Spleen (tissue), 13 donors: ENCODE measurements at places on chromosomes 12 and 14.

DNA sequence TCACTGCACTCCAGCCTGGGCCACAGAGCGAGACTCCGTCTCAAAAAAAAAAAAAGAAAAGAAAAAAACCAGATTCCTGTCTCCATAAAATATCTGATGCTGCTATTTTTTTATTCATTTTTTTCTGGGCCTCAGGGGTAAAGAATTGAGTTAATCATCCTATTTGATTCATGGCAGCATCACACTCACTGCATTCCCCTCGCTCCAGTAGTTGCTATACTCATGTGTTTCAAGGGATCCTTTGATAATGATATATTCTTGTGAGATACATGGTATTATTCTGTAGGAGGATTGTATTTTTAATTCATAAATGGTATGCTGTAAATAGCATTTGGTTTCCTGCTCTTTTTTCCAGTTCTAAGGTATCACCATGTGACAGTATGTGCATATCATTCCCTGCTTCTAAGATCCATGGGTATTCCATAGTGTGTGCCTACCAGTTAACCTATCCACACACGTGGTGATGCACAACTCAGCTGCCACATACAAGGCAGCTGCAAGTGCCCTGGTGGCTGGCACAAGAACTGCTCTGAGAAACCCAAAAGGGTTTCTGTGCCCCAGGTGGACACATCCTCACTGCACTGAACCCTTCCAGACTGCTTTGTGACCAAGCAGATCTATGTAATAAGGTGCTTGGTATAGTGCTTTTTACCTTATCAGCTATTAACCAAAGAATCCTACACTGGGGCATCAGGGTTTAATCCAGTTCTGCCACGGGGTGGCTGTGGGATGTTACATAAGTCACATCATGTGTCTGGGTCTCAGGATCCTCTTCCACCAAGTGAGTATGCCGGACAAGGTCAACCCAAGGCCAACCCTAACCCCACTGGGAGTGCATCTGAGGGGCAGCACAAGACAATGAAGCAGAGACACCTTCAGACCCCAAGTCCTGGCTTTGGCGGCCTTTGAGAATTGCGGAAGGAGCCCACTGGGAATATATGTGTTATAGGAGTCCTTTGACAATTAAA lies 74.6 kb downstream of the ZFP36L1 start:
- H3K4me3 ChIP-seq: no peak overlapping the region
- no peaks in the 10 kb centered on the region for H3K27me3 ChIP-seq
- DNase-seq: no peak
- no peak overlapping the region for H3K27ac ChIP-seq
- no peaks in the 10 kb centered on the region for H3K36me3 ChIP-seq

GRCh38 chr12:128918481-128919260 lies 65.4 kb downstream of the GLT1D1 start:
- H3K27ac ChIP-seq: no peak overlapping the region
- no peaks in the 10 kb centered on the region for H3K36me3 ChIP-seq
- H3K27me3 ChIP-seq: no peaks in the 10 kb centered on the region
- no peak overlapping the region for H3K4me3 ChIP-seq
- no peaks in the 10 kb centered on the region for H3K4me1 ChIP-seq

- H3K4me1 ChIP-seq: no peaks in the 10 kb centered on the region
- no peak for DNase-seq
- H3K36me3 ChIP-seq: no peaks in the 10 kb centered on the region
- no peak overlapping the region for H3K27ac ChIP-seq
- no peak overlapping the region for H3K4me3 ChIP-seq
Observed at GRCh38 chr14:71230897-71231296, 323.6 kb downstream of the PCNX1 start.

DNA sequence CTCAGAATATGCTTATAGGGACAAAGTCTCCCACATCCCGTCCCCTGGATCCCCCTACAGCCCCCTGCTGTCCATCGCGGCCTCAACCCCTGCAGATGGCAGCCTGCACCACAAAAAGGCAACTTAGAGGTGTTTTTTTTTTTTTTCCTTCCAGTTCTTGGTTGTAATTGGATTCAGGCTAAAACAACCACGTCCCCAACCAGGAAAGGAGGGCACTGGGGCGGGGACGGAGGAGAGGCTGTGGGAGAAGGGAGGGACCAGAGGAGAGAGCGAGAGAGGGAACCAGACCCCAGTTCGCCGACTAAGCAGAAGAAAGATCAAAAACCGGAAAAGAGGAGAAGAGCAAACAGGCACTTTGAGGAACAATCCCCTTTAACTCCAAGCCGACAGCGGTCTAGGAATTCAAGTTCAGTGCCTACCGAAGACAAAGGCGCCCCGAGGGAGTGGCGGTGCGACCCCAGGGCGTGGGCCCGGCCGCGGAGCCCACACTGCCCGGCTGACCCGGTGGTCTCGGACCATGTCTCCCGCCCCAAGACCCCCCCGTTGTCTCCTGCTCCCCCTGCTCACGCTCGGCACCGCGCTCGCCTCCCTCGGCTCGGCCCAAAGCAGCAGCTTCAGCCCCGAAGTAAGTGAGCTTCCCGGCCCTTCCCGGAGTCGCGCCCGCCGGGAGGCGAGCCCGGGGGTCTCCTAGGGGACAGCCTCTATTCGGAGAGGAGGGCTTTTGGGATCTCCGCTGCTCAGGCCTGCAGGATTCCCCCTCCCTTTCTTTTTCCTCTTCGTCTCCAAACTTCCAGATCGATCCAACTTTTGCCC lies at the start of gene MMP14:
TSS of gene MMP14 (plus strand) at position 285 of the 813 bp plus-strand sequence. CDS start at position 518, 233 bp downstream.
- peak within 1 kb of the TSS; percentile 84 for H3K27ac ChIP-seq
- H3K4me3 ChIP-seq: peak within 1 kb of the TSS; percentile 46
- no peaks in the 10 kb centered on the region for H3K27me3 ChIP-seq
- no peaks in the 10 kb centered on the region for H3K36me3 ChIP-seq
- DNase-seq: peak; percentile 79

GRCh38 chr12:119980242-119980641 lies 8.8 kb upstream of the BICDL1 start:
- no peaks in the 10 kb centered on the region for H3K4me1 ChIP-seq
- H3K27me3 ChIP-seq: peaks cover 5% of the 10 kb centered on the region
- no peak overlapping the region for H3K27ac ChIP-seq
- no peaks in the 10 kb centered on the region for H3K36me3 ChIP-seq
- no peak for DNase-seq
- no peak overlapping the region for H3K4me3 ChIP-seq

DNA sequence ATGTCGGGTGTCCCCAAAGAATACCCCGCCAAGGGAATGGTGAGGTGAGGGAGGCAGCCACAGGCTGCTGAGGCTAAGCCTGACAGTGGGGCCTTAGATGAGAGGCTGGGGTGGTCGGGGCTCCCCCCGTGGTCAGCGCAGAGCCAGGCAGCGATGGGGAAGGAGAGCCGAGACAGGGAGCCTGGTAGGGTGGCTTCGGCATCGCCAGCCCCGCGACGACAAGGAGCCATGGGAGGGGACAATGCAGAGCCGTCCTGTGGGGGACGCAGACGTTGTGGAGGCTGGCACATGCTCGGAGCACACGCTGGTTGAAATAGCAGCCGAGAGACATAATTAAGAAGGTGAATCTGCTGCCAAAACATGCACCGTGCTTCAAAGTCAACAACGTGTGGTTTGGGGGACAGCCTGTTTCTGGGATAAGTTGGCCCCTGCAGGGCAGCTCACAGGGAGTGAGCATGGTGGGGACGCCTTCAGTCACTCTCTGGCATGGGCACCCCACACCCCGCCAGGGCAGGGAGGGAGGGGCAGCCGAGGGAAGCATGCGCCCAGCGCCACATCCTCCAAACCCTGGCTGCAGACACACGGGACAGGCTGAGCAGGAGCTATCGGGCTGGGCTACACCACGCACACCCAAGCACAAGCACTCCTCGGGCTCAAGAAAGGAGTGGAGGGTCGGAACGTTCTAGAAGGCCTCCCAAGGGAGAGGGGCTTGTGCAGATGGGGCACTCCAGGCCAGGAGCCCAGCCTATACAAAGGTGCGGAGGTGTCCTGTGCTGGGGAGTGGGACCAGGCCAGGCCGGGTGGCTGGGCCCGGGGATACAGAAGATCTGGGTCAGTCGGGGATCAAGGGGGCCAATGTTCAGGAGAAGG lies 66.6 kb upstream of the C14orf180 start:
- H3K27ac ChIP-seq: no peak overlapping the region
- no peak for DNase-seq
- H3K36me3 ChIP-seq: no peaks in the 10 kb centered on the region
- no peaks in the 10 kb centered on the region for H3K27me3 ChIP-seq

GRCh38 chr12:52041695-52042123 lies 9.5 kb upstream of the NR4A1 start:
- peak overlapping the region; percentile 87 for H3K27ac ChIP-seq
- peaks cover 7% of the 10 kb centered on the region for H3K27me3 ChIP-seq
- DNase-seq: peak; percentile 88
- no peak overlapping the region for H3K4me3 ChIP-seq
- H3K36me3 ChIP-seq: no peaks in the 10 kb centered on the region

GRCh38 chr12:114975640-114976310 lies 291.8 kb upstream of the TBX3 start:
- no peak for DNase-seq
- H3K36me3 ChIP-seq: no peaks in the 10 kb centered on the region
- no peak overlapping the region for H3K27ac ChIP-seq
- H3K4me1 ChIP-seq: no peaks in the 10 kb centered on the region
